Tibial nerve (tissue), 4 donors: ENCODE measurements at places on chromosomes 2 and 18. TPM values are rescaled to one million over a fixed set of nuclear protein-coding genes. Genes with fewer than 3 reads are reported as not detected.

DNA sequence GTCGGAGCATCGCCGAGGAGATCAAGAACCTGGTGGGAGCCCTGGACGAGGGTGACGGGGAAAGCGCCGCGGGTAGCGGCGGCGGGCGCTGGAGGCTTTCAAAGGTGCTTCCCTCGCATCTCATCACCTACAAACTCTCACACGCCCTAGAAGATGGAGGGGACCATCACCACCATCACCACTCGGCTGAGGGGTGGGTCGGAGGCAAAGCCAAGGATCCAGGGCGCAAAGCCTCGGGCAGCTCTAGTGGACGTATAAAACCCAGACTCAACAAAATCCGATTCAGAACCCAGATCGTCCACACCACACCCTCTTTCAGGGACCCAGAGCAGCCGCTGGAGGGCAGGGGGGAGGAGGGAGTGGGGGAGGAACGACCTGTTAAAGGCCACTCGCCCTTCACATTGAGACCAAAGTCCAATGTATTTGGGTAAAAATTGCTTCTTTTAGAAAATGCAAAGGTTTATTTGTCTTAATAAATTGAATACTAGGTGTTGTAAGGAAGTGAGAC, 1.5 kb downstream of the SOWAHC start:
- peak overlapping the region; percentile 97 for H3K27ac ChIP-seq
- H3K4me3 ChIP-seq, result peak overlapping the region; percentile 82
- no peaks in the 10 kb centered on the region for H3K27me3 ChIP-seq
- H3K36me3 ChIP-seq, result no peaks in the 10 kb centered on the region
- DNase-seq, result no peak
- peaks cover 10% of the 10 kb centered on the region for H3K4me1 ChIP-seq

DNA sequence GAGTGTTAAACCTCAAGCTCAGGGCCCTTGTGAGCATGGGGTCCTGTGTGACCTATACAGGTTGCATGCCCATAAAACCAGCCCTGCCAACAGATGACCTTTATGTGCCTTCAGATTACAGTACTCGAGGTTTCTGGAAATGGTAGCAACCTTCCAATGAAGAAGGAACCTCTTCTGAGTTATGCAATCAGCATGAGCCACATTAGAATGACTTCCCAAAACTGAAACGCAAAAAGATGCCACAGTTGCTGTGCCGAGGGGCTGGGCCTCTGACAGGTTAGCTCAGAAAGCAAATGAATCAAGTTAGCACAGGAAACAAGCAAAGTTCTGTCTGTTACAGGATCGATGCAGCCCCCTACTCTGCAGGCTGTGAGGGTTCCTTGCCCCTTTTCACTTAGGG, 37.7 kb downstream of the TGFA start:
- no peak overlapping the region for H3K27ac ChIP-seq
- no peak overlapping the region for H3K4me3 ChIP-seq
- H3K27me3 ChIP-seq, result no peaks in the 10 kb centered on the region
- no peak for DNase-seq
- H3K4me1 ChIP-seq, result no peaks in the 10 kb centered on the region

DNA sequence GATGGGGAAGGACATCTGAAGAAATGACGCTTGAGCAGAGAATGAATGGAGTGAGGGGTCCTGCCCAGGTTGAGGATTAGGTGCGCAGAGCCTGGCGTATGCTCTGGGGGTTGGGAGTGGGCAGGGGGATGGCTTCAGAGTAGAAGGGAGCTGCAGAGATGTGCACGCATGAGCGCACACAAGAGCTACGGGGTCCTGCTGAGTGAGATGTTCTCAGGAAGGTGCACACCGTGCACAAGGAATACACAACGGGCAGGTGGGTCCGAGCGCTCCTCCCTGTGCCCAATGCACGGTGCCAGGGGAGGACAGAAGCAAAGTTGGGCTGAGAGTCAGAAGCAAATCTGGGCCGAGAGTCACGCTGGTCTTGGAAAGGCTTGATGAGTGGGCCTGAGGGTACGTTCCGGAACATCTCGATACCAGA, 25.5 kb downstream of the TWIST2 start:
- no peaks in the 10 kb centered on the region for H3K36me3 ChIP-seq
- no peak for DNase-seq
- H3K27ac ChIP-seq, result no peak overlapping the region
- peaks cover 8% of the 10 kb centered on the region for H3K4me1 ChIP-seq

- no peak for DNase-seq
- H3K4me3 ChIP-seq, result peak overlapping the region; percentile 76
- H3K27ac ChIP-seq, result no peak overlapping the region
- H3K4me1 ChIP-seq, result no peaks in the 10 kb centered on the region
- no peaks in the 10 kb centered on the region for H3K27me3 ChIP-seq
- no peaks in the 10 kb centered on the region for H3K36me3 ChIP-seq
Measured at GRCh38 chr2:231199219-231199618, 788 bp downstream of the ARMC9 start.

GRCh38 chr2:85132834-85133637, at the start of gene TCF7L1:
TSS of gene TCF7L1 (plus strand) at chr2:85133392. CDS start at chr2:85133685, 293 bp downstream.
- DNase-seq, result peak; percentile 68
- peak within 1 kb of the TSS; percentile 89 for H3K4me3 ChIP-seq
- H3K27me3 ChIP-seq, result no peaks in the 10 kb centered on the region
- H3K36me3 ChIP-seq, result no peaks in the 10 kb centered on the region
- peaks cover 58% of the 10 kb centered on the region for H3K4me1 ChIP-seq

GRCh38 chr2:29810956-29811355, 110.4 kb downstream of the ALK start:
- H3K36me3 ChIP-seq, result no peaks in the 10 kb centered on the region
- no peak overlapping the region for H3K27ac ChIP-seq
- no peaks in the 10 kb centered on the region for H3K27me3 ChIP-seq
- no peaks in the 10 kb centered on the region for H3K4me1 ChIP-seq
- no peak for DNase-seq

DNA sequence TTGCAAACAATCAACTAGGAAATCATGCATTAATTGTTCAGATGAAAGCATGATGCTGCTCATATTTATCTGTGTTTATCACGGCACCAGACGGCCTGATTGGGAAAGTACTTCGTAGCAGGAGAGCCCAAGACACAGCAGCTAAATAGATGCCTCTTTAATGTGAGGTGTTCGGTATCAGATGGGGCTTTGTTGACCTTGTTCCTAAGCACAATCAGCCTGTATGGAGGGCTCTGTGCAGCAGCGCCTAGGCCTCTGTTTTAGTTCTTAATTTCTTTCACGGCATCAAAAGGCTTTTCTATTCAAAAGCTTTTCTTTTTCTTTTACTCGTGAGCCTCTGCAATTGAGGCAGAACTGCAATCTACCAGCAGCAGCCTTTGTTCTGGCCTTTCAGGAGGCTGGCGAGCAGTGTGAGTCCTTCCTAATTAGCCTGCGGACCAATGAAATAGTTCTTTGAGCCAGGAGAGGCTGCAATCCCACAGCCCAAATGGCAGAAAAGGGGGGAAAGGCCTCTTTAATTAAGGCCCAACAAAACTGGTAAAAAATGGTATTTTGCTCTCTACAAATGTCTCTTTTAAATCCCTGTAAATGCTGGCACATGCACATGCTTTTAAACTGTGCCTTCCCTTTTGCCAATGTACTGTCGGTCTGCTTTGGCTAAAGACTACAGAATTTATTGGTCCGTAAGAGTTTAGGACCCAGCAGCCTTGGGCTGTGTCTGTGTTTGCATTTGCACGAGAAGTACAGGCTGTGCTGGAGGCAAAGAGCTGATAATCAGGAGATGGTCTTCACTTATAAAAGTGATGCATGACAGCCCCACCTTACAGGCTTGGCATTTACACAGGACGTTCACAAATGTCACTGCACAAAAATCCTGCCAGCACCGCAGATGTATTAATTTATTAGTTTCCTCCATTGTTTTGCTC, 159.6 kb downstream of the RND3 start:
- H3K27ac ChIP-seq, result no peak overlapping the region
- no peak overlapping the region for H3K4me3 ChIP-seq
- DNase-seq, result no peak
- H3K27me3 ChIP-seq, result no peaks in the 10 kb centered on the region
- H3K36me3 ChIP-seq, result no peaks in the 10 kb centered on the region

DNA sequence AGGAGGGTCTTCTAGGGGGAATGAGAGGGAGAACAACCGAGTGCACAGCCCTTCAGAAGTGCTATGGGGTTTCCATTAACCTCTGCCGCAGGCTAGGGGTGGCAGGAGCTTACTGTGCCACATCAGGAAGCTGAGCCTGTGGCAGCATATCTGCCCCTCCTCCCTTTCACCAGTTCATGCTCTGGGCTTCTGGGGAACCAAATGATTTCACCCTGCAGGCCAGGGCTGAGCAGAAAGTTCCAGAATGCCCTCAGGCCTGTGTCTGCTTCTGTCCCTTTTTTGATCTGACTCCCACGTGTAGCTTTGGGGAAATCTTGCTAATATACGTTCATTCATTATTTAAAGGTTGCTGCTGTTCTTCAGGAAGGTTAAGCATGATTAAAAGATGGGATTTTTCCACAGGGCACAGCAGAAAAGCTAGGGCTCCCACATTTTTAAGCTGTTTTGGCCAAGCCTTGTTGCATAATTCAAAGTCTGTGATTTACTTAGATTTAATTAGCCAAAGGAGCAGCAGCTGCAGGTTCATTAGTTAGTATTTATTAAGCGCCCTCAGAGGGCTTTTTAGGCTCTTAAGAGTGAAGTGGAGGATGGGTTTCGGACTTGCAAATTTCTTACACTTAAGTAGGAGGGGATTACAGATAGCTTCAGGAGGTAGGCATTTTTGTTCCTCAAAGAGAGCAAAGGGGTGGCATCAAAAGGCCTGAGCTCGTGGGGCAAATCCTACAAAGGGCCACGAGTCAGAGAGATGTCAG, 10.2 kb downstream of the TMEM247 start:
- H3K27me3 ChIP-seq, result no peaks in the 10 kb centered on the region
- H3K27ac ChIP-seq, result peak overlapping the region; percentile 67
- no peaks in the 10 kb centered on the region for H3K36me3 ChIP-seq
- DNase-seq, result no peak

- H3K27ac ChIP-seq, result no peak overlapping the region
- DNase-seq, result no peak
- H3K4me1 ChIP-seq, result no peaks in the 10 kb centered on the region
Measured at GRCh38 chr2:44211183-44211582, 42.5 kb downstream of the PPM1B start.

DNA sequence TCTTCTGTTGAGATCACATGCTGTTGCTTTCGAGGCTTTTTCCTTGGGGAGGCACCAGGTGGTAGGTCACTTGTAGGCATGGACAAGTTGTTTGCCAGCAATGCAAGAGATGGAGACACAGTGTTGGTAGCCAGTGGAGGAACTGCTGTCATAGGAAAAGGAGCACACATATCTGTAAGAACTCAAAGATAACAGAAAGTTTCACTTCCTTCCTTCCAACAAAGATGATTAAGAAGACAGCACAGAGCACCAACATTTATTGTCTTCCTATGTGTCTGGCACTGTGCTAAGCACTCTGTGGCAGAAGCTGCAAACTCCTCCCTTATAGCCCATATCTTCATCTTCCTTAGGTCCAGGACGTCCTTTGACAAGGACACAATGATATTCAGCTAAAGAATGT, 64.5 kb upstream of the AMMECR1L start:
- DNase-seq, result no peak
- peaks cover 12% of the 10 kb centered on the region for H3K36me3 ChIP-seq
- H3K27ac ChIP-seq, result no peak overlapping the region
- H3K27me3 ChIP-seq, result no peaks in the 10 kb centered on the region
- no peaks in the 10 kb centered on the region for H3K4me1 ChIP-seq

- H3K27ac ChIP-seq, result no peak overlapping the region
- no peaks in the 10 kb centered on the region for H3K36me3 ChIP-seq
- H3K27me3 ChIP-seq, result no peaks in the 10 kb centered on the region
- H3K4me1 ChIP-seq, result no peaks in the 10 kb centered on the region
- no peak overlapping the region for H3K4me3 ChIP-seq
- DNase-seq, result no peak
Measured at GRCh38 chr18:4551001-4551360, 95.9 kb upstream of the DLGAP1 start.

GRCh38 chr2:163834221-163834620, 98.4 kb upstream of the FIGN start:
- H3K4me1 ChIP-seq, result no peaks in the 10 kb centered on the region
- no peaks in the 10 kb centered on the region for H3K27me3 ChIP-seq
- no peaks in the 10 kb centered on the region for H3K36me3 ChIP-seq
- no peak overlapping the region for H3K27ac ChIP-seq

DNA sequence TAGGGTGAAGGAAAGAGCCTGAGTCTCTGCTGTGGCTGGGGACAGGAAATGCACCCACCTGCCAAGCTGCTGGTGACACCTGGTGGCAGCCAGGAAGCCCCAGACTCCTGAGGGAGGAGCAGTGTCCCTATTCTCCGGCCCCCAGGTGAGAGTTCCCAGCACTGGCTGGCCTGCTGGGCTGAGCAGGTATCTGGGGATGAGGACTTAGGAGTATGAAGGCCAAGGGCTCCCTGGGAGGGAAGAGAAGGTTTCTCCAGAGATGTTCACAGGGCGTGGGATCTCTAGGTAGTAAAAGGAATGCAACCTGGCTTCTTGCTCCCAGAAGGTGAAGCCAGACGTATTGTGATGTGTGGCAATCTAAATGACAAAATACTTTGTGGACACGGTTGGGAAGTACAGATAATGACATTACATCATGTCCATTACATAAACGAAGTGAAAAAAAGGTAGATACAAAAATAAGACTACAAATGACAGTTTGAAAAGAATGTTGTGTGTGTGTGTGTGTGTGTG, 75.8 kb upstream of the SLC1A4 start:
- H3K4me3 ChIP-seq, result no peak overlapping the region
- H3K4me1 ChIP-seq, result peaks cover 4% of the 10 kb centered on the region
- no peak for DNase-seq
- no peaks in the 10 kb centered on the region for H3K36me3 ChIP-seq
- H3K27ac ChIP-seq, result no peak overlapping the region

- H3K27ac ChIP-seq, result no peak overlapping the region
- H3K4me1 ChIP-seq, result no peaks in the 10 kb centered on the region
- H3K4me3 ChIP-seq, result no peak overlapping the region
Measured at GRCh38 chr2:232459419-232460035, 3.6 kb downstream of the ALPI start.

DNA sequence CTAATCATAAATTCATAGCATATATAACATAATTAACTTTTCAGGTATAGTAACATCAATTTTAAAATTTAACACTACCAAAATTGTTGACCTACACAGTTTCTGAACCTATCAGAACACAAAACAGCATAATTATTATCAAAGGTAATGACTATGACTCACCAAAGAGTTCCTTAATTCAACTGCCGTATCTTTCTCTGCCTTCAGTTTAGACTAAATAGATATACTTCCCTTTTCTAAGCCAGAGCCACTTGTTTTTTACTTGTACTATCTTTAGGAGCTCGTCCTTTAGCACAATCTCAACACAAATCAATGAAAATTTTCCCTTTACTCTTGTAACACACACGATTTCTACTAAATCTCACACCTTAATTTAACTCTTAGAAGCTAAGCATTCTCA, 54.4 kb downstream of the CCDC88A start:
- no peak overlapping the region for H3K4me3 ChIP-seq
- H3K36me3 ChIP-seq, result no peaks in the 10 kb centered on the region
- no peak for DNase-seq
- peaks cover 9% of the 10 kb centered on the region for H3K27me3 ChIP-seq

- no peaks in the 10 kb centered on the region for H3K4me1 ChIP-seq
- no peak overlapping the region for H3K27ac ChIP-seq
- H3K4me3 ChIP-seq, result no peak overlapping the region
- DNase-seq, result peak; percentile 51
- H3K27me3 ChIP-seq, result peaks cover 7% of the 10 kb centered on the region
Measured at GRCh38 chr18:63016270-63016669, 300.9 kb downstream of the PHLPP1 start.

Gene KCNS3
- total RNA-seq, result 12.2 TPM

Gene METAP1D
- total RNA-seq, result 15.3 TPM

Gene EIF2AK2
- 26.9 TPM for total RNA-seq

Gene EFR3B
- total RNA-seq, result 7.1 TPM

Gene HOXD9
- total RNA-seq, result 8.7 TPM

Gene CXCR1
- 0.66 TPM for total RNA-seq

Gene BMP10
- not detected for total RNA-seq

Gene LCT
- total RNA-seq, result not detected

Gene POTEJ
- not detected for total RNA-seq

Gene TPO
- 11.3 TPM for total RNA-seq

Gene NYAP2
- total RNA-seq, result not detected

Gene CTNNA2
- 0.87 TPM for total RNA-seq

Gene DLX2
- total RNA-seq, result not detected

Gene CIB4
- total RNA-seq, result not detected

Gene CARF
- total RNA-seq, result 16.5 TPM
